Chondrocyte (in vitro differentiated cells): ENCODE measurements at places on chromosomes 7 and 10. TPM values are rescaled to one million over a fixed set of nuclear protein-coding genes. Genes with fewer than 3 reads are reported as not detected.

DNA sequence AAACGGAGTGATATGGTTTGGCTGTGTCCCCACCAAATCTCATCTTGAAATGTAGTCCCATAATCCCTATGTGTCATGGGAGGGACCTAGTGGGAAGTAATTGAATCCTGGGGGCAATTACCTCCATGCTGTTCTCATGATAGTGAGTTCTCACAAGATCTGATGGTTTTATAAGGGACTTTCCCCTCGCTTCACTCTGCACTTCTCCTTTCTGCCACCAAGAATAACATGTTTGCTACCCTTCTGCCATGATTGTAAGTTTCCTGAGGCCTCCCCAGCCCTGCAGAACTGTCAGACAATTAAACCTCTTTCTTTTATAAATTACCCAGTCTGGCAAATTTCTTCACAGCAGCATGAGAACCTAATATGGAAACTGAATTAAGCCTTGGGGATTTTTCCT lies 19.1 kb downstream of the FAM3C start:
- no peak for DNase-seq

GRCh38 chr10:32104622-32105509 lies 48.6 kb upstream of the KIF5B start:
- DNase-seq, result no peak

DNA sequence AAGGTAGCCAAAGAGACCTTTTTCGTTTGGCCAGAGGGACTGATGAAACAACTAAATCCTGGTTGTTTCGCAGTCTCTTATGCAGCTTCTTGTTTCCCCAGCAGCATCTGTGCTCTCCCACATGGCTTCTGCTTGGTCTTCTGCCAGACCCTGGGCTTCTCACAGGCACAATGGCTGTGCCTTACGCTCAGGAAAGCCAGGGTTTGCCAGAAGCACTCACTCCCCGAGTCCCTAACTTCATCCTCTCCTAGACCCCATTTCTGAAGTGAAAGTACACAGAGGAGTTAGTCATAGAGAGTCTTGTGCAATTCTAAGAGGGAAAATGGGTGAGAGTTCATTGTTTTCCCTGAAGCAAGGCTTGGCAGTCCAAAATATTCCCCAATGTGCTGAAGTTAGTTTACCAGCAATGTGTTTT lies 121.7 kb downstream of the EVX1 start:
- no peak for DNase-seq

DNA sequence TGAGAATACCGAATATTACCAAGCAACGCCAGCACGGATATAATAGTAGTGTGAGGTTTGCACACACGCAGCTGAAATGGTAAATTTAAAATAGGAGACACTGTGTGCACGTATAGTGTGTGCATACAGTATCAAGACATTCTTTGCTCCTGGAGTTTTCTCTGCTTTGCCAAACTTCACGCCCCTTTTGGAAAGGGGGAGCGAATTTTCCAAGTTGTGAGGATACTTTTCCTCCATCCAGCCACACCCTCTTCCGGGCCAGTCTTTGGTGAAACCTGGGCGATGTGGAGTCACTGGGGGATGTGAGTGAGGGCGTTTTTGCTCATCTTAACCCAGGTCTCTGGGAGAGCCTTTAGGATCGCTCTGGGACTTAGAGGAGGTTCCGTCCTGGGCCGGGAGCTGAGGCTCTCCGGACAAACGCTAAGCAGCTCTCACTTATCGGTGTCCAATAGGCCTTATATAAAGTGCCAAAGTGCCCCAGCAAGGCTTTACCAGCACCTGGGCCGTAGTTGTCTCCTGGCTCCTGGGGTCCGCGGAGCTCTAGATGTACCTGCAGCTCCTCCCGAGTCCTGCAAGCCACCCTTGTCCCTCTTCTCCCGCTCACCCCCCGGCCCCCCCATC lies 160.0 kb upstream of the MKI67 start:
- DNase-seq, result no peak

- no peak for DNase-seq
Observed at GRCh38 chr10:63717027-63717715, 196.0 kb downstream of the REEP3 start.

DNA sequence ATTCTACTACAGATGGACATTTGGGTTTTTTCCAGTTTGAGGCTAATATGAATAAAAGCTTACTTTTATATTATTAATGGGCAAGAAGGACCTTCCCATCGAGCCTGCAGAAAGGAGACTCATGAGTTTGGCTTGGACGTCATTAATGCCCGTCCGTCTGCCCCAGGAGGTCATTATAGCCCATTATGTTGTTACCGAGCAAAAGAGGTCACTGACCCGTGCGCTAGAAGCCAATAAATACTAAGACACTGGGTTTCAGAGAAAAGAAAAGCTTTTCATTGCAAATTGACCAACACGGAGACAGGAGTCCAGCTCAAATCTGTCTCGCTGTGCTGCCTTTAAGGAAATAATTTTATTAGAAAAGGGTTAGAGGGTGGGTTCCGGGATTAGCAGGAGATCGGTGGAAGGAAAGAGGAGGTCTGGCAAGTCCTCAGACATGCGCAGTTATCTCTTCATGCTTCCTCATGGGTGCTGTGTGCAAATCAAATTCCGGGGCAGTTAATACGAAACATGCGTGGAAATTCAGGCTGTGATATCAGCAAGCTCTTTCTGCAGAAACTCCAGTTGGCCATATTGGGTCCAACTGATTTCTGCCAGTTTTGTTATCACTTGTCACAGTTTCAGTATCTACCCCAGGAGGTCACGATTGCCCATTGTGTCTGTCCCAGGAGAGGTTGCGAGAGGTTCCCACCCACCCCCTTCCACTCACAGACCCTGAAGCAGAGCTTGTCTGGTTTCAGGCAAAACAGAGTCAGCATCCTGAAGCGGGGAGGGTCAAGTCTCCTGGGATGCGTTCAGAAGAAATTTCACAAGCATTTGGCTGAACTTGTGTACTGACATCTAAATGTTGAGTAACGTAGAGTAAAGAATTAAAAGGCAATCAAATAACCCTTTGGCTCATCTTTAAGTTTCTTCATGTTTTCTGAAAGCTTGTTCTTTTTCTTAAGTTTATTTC lies 1.1 kb upstream of the GALNTL5 start:
- DNase-seq, result no peak

- no peak for DNase-seq
Observed at GRCh38 chr10:130577039-130577438, 440.8 kb downstream of the GLRX3 start.

DNA sequence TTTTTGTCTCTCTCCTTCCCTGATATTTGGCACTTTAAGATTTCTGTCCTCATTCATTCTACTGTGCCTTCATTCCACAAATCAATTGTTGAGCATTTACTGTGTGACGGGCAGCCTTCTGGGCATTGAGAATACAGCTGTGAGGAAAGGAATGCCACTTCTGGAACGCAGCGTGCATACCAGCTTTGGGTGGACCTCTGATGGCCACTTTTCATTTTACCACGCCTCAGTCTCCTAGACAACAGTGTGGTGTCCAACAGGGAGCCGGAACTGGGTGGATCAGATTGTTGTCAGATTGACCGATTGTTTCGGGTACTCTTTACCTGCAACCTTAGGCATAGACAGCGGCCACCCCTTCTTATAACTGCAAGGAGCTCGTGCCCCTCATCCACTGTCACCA lies 222.7 kb upstream of the DPP6 start:
- no peak for DNase-seq

DNA sequence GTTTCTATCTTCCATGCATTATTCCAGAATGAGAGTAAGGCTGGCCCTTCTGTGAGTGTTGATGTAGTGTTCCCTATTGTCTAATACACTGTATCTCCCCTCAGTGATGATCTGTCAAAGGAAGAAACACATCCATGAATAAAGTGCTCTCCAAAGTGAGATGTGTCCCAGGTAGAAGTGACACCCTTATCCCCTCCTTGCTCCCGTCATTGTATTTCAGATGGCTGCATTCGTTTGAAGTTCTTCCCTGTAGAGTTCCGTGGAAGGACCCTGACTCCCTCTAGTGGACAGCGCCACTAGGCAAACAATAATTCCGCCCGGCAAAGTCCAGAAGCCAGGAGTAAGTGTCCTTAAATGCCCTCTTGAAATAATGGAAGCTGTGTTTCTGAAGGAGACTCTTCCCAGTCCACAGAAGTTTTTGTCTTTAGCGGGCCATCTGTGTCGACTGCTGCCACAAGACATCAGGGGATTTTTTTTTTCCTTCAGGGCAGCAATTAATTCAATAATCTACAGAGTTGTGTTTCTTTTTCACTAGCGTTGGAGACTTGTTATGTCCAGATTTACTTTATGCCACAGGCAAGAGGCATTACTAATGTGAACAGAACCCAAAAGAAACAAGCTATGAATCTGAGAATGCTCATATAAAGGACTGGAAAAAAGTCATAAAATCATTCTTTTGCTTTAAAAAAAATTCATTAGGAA lies 64.6 kb downstream of the THNSL1 start:
- no peak for DNase-seq

GRCh38 chr10:21100871-21101514 lies 203.9 kb upstream of the NEBL start:
- no peak for DNase-seq

GRCh38 chr10:89295597-89295996 lies 6.2 kb upstream of the IFIT2 start:
- DNase-seq, result no peak

DNA sequence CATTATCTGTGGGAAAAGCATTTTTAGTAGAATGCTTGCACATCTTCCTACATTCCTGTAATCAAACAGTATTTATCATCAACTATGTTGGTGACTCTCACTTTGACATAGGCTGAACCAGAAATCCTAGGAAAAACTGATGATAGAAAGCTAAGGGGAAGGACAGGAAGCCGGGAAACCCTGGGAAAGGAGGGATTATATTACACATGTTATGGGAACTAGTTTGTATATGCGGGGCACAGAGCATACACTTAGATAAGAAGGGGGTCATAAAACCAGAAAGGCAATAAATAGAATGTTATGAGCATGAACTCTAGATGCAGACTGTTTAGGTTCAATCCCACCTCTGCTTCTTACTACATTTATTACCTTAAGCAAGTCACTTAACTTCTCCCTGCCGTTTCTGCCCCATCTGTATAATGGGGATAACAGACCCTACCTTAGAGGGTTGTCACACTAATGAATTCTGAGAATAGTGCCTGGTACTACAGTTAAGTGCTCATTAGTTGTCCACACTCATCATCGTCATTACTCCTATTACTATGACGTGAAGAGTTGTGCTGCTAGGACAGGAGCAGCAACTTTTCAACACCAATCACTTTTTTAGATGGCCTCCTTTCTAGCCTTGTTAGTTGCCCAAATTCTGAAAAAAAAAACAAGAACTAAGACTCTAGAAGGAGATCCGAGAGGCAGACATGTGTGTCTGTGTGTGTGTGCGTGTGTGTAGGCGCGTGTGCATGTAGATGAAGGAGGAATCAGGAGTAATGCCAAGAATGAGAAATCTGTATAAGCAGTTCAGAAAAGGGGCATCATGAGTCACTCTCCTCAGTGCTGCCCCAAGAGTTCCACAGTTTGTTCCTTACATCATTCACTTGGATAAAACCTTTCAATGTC lies 52.2 kb downstream of the KMT2C start:
- no peak for DNase-seq

DNA sequence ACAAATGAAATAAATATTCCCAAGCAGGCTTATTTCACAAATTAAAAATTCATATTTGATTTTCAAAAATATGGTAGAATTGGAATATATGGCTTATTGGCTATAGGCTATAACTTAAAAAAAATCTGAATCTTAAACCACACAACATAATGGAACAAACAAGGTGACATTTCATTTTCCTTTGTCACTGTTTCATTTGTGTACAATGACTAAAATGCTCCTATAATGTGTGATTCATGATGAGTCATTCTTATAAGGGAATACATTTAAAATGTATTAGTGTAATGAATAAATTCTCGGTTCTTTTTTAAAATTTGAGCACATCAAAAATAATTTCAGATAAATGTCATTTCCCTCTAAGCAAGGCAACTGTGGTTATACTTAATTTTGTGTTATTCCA lies 148.0 kb upstream of the ANK3 start:
- no peak for DNase-seq

GRCh38 chr7:74606909-74607510 lies 50.5 kb upstream of the GTF2I start:
- no peak for DNase-seq

DNA sequence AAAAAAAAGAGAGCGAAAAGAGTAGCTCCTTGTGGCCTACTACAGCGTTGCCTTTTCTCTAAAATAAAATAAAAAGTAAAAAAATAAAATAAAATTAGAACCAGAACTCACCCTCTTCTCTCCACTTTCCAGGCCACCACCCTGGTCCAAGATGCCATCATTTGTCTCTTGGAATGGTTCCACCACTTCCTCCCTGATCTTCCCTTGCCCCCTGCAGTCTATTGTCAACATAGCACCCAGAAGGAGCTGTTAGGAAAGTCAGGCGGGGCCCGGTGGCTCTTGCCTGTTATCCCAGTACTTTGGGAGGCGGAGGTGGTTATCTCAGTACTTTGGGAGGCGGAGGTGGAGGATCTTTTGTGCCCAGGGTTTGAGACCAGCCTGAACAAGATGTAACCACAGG lies 7.6 kb upstream of the GRID2IP start:
- no peak for DNase-seq

DNA sequence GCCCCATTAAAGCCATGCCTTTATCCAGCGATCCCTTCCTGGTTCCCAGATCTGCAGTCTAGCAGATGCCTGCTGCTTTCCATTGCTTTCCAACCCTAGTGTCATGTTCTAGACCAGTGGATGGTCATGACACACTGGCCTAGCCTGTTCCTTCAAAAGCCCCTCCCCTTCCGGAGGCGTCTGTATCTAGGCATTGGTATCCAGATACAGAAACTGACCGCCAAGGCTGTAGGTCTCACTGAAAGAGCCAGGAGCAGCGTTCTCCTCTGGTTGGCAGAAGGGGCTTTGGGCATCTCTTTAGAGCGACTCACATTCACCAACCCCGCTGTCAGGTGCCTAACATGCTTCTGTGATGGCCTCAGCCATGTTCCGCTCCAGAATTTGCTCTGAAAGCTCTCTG lies 22.6 kb downstream of the JCAD start:
- DNase-seq, result no peak

DNA sequence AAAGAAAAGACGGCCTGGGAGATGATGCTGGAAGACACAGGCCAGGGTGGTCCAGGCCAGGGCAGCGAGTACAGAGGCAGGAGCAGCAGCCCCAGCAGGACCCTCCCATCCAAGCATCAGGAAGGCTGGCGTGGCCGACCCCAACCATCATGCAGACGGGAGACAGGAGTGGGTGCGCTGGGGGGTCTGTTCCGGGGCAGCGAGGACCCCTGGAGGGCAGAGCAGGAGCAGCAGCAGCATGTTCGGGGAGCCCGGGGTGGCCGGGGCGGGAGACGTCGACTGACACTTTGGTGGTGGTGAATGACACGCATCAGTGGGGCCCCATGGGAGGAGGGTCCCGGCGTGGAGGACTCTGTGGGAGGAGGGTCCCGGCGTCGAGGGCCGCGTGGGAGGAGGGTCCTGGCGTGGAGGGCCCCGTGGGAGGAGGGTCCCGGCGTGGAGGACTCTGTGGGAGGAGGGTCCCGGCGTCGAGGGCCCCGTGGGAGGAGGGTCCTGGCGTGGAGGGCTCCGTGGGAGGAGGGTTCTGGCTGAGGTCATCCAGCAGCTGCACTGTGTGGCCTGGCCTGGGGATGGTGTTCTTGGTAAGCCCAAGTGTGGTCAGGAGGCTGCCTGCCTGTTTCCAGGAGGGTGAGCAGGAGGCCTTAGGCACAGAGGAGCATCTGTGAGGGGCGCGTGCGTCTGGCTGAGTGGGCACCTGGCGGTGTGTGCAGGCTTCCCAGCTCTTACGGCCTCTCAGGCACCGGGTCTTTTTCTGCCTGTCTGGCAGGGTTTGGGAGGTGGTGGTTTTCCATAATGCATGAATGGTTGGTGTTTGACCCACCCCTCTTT lies 38.9 kb downstream of the FAM20C start:
- DNase-seq, result no peak

Gene TSPAN13
- 19.3 to 21.0 TPM (median 20.3 TPM) in 3 replicates for total RNA-seq

Gene ANKRD61
- not detected in 3 replicates for total RNA-seq

Gene ITGB8
- total RNA-seq, result 0.40 to 1.3 TPM (median 0.56 TPM) in 3 replicates

Gene KIAA1549
- 4.7 to 9.2 TPM (median 8.5 TPM) in 3 replicates for total RNA-seq

Gene MTURN
- 14.9 to 19.8 TPM (median 15.7 TPM) in 3 replicates for total RNA-seq
